Camera-type eye (tissue), 1 donor: ENCODE measurements at places on chromosomes 1 and 21. TPM values are rescaled to one million over a fixed set of nuclear protein-coding genes. Genes with fewer than 3 reads are reported as not detected.

Gene BCAN
- total RNA-seq, result 5.2 TPM

Gene ELAPOR1
- total RNA-seq, result 7.4 TPM

Gene C2CD4D
- 0.27 TPM for total RNA-seq

Gene CD52
- not detected for total RNA-seq

Gene CD164L2
- total RNA-seq, result not detected

Gene CLDN19
- 8.6 TPM for total RNA-seq

Gene SPATA46
- not detected for total RNA-seq

Gene NR1I3
- not detected for total RNA-seq

Gene VWA5B1
- 1.1 TPM for total RNA-seq

Gene TEX38
- total RNA-seq, result not detected

Gene AKT3
- 157 TPM for total RNA-seq
